ENCODE measurements at places on chromosomes 7 and 10.

DNA sequence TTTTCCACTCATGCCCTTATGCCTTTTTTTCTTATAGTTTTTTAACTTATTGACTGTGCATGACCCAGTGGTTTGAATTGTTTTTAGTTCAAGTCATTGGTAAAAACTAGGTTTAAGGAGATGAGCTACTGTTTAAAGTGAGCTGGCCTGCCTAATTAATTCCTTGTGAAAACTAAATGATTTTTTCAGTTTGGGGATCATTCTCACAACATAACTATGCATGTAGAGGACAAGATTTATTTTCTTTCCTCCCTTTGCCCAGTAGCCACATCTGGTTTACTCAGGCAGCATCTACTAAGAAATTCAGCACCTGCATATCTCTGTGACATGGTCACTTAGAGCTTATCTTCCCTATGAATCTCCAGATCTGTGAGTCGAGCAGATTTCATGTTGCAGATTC is 1.7 kb downstream of the ADO start:
- no peak for DNase-seq

GRCh38 chr10:77306666-77307065 is 330.9 kb downstream of the KCNMA1 start:
- no peak for DNase-seq

- DNase-seq: no peak
These were observed 45.1 kb downstream of the TMEM60 start for GRCh38 chr7:77753173-77753572.

DNA sequence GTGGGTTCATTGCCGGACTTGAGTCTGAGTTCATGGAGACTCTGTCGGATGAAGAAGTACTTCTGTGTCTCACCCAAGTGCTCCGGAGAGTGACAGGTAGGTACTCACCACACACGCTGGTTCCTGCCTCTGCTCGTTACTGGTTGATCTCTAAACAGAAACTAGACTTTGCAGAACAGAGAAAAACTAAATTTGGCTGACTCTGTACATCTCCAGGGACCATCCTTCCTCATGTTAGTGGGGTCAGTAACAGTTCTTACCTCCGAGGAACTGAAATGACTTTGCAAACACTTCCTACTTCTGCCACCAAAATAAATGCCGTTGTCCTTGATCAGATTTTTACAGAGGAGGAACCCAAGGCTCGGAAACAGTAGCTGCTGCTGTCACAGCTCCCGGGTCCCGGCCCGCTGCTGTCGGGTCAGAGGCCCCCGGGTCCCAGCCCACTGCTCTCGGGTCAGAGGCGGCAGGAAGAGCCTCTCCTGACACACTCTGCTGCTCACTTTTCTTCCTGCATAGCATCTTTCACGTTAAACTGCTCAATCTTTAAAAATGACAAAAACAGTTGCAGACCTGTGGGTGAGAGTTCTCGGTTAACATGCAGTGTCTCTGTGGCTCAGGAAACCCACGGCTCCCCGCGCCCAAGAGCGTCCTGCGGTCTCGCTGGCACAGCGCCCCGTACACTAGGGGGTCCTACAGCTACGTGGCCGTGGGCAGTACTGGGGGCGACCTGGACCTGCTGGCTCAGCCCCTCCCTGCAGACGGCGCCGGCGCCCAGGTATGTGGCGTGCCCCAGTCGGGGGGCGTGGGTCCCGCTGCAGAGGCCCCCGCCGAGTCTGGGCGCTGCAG is 4.8 kb upstream of the MTG1 start:
- DNase-seq: no peak

- DNase-seq: no peak
These were observed 10.3 kb upstream of the ZC3HAV1L start for GRCh38 chr7:139046143-139046542.

DNA sequence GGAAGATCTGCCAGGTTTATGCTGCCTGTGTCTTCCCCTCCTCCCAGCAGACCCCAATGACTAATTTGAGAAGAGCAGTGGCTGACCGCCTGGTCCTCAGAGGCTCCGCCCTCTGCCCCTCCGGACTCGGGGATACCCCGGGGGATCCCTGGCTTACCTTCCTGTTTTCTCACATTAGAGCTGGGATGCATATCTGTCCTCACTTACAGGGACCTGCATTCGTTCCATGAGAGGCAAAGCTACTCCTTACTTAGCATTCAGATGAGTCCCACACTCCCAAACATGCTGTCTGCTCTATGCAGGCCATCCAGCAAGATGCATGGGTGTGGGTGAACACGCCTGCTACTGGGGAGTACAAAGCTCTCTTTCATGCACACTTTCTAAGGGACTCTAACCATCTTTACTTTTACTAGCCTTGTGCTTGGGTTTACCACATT is 24.0 kb downstream of the VOPP1 start:
- DNase-seq: no peak

- no peak for DNase-seq
These were observed 83.4 kb downstream of the EZH2 start for GRCh38 chr7:148800677-148801076.

- DNase-seq: no peak
These were observed 417.2 kb downstream of the PLXDC2 start for GRCh38 chr10:20233423-20233822.

GRCh38 chr10:91541481-91541880 is 91.4 kb downstream of the PPP1R3C start:
- no peak for DNase-seq

DNA sequence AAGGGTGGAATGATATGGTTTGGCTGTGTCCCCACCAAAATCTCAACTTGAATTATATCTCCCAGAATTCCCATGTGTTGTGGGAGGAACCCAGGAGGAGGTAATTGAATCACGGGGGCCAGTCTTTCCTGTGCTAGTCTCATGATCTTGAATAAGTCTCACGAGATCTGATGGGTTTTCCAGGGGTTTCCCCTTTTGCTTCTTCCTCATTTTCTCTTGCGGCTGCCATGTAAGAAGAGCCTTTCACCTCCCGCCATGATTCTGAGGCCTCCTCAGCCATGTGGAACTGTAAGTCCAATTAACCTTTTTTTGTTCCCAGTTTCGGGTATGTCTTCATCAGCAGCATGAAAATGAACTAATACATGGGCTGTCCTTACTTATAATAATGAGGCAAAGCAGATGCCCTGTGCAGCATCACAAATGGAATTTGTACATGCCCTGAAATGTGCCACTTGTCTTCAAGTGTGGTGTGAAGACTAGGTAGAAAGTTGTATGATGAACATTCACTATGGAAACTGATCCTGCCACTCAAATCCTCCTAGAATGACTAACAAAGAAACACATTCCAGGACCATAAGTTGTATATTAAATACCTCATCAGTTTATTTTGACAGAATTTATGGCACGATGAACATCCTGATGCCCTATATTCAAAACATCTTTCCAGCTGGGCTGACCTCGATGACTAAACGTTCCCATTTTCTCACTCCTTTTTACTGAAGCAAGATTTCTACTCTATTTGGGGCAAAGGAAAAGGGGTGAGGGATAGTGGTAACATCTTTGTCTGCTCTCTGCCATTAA is 122.8 kb upstream of the CTTNBP2 start:
- no peak for DNase-seq

GRCh38 chr7:151632750-151633515 is 113.2 kb upstream of the RHEB start:
- peak; percentile 16 for DNase-seq
